ENCODE measurements at places on chromosomes 2 and 18.

- DNase-seq: no peak
Observed at GRCh38 chr2:224875841-224876240, 159.7 kb upstream of the CCDC195 start.

DNA sequence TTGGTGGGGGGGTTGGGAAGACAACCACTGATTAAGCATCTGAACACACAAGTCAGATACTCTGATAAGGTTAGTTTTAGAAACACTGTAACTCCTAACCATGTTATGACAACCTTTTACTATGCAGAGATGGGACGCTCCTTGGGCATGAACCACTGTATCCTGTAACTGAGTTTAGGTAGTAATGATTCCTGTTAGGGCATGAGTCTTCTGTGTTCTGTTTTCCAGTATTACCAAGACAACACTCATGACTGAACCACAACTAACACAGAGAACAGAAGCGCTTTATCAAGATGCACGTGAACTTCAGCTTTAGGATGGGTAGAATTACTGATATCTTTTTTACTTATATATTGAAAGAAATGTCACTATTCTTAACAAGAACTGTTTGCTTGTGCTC lies 14.1 kb upstream of the CREB1 start:
- DNase-seq: no peak

- DNase-seq: no peak
Observed at GRCh38 chr2:69087211-69087911, 74.4 kb downstream of the ANTXR1 start.

DNA sequence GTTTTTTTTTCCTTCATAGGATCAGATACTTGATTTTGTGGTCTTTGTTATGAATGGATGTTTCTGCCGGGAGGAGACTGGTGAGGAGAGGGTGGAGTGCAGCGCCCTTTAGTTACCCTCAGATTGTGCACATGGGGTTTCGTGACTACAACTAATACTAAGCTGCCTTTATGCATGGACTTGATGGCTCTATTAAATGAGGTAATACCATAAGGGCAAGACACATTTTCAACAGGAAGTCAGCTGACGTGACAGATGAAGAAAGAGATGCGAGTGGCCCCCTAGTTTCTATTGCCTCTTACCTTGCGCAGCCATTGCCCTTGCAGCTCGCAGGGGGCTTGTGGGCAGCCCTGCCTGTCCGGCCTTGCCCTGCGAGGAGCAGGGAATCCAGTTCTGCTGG lies 24.4 kb downstream of the ZNF407 start:
- DNase-seq: no peak

DNA sequence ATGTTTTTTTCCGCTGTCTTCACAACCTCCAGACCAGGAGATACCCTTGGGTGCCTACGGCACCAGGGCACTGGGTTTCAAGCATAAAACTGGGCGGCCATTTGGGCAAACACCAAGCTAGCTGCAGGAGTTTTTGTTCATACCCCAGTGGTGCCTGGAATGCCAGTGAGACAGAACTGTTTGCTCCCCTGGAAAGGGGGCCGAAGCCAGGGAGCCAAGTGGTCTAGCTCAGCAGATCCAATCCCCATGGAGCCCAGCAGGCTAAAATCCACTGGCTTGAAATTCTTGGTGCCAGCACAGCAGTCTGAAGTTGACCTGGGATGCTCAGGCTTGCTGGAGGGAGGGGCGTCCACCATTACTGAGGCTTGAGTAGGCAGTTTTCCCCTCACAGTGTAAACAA lies 265.3 kb upstream of the ZEB2 start:
- DNase-seq: no peak

GRCh38 chr2:169562519-169562918 lies 11.1 kb downstream of the FASTKD1 start:
- no peak for DNase-seq

GRCh38 chr2:134346141-134346540 lies 92.3 kb downstream of the MGAT5 start:
- no peak for DNase-seq

DNA sequence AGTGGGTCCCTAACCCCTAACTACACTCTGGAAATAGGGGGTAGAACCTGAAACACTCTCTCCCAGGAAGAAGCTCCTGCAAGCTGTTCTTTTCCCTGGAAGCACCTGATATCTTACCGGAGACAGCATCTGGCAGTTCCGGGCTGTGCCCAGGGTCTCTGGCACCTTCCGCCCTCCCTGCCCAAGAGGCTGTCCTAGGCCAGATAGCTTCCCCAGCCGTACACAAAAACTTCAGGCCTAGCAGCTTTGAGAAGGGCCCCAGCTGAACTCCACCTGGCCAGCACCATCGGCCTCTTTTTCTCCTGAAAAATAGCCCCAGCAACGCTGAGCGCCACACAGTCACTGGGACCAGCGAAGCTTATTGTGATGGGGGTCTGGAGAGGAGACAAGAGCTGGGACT lies 9.7 kb downstream of the OSR1 start:
- DNase-seq: no peak

- peak; percentile 69 for DNase-seq
Observed at GRCh38 chr2:203673933-203674332, 32.5 kb upstream of the CD28 start.

- no peak for DNase-seq
Observed at GRCh38 chr2:95387358-95387757, 15.2 kb upstream of the FAHD2A start.

DNA sequence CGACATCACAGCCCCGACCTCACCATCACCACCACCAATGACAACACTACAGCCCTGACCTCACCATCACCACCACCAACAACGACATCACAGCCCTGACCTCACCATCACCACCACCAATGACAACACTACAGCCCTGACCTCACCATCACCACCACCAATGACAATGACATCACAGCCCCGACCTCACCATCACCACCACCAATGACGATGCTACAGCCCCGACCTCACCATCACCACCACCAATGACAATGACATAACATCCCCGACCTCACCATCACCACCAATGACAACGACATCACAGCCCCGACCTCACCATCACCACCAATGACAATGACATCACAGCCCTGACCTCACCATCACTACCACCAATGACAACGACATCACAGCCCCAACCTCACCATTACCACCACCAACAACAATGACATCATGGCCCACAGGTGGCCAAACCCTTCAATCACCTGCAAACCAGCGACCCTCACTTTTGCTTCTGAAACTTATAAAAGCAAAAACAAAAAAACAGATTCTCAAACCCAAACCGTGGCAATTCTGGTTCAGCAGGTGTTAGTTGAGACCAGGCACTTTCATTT lies 70.7 kb upstream of the TMEM18 start:
- DNase-seq: no peak

- DNase-seq: no peak
Observed at GRCh38 chr2:155690785-155691184, 641.7 kb downstream of the NR4A2 start.

- DNase-seq: no peak
Observed at GRCh38 chr2:217477583-217477982, 525.2 kb downstream of the TNS1 start.

GRCh38 chr2:198326431-198326830 lies 522.0 kb downstream of the PLCL1 start:
- no peak for DNase-seq

GRCh38 chr18:22783662-22784076 lies 149.5 kb upstream of the RBBP8 start:
- DNase-seq: no peak

DNA sequence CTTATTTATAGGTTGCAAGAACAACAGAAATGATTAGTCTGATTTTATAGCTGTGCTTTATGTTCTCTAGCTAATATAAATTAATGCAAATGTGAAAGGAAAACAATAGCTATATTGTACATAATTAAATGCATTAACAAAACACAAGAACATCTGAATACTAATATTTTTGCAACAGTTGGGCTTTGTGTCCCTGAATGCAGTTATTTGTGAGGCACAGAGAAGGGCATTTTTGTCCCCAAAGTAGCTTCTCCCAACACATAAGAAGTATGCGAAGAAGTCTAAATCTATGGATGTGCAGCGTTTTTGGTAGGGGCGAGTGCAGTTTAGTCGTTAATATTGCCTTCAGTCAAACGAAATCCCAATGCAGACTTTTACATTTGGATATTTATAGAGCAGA lies 110.0 kb downstream of the MBP start:
- no peak for DNase-seq

DNA sequence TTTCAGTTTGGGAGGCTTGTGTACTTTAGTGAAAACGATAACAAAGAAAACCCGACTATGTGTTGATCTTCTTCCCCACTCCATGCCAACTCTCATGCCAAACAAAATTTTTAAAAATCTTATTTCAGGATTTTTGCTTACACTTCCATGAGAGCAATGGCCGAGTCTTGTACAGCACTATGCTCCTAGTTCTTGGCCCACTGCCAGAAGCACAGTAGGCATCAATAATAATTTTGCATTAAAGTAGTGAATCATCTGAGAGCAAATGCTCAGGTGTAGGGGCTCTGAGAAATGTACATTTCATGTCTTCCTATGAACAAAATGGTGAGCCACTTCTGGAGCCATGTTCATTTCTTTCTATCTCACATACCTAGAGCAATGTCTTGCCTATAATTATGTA lies 62.2 kb downstream of the MAP3K19 start:
- DNase-seq: no peak

- no peak for DNase-seq
Observed at GRCh38 chr2:15714002-15714401, 122.3 kb downstream of the DDX1 start.

DNA sequence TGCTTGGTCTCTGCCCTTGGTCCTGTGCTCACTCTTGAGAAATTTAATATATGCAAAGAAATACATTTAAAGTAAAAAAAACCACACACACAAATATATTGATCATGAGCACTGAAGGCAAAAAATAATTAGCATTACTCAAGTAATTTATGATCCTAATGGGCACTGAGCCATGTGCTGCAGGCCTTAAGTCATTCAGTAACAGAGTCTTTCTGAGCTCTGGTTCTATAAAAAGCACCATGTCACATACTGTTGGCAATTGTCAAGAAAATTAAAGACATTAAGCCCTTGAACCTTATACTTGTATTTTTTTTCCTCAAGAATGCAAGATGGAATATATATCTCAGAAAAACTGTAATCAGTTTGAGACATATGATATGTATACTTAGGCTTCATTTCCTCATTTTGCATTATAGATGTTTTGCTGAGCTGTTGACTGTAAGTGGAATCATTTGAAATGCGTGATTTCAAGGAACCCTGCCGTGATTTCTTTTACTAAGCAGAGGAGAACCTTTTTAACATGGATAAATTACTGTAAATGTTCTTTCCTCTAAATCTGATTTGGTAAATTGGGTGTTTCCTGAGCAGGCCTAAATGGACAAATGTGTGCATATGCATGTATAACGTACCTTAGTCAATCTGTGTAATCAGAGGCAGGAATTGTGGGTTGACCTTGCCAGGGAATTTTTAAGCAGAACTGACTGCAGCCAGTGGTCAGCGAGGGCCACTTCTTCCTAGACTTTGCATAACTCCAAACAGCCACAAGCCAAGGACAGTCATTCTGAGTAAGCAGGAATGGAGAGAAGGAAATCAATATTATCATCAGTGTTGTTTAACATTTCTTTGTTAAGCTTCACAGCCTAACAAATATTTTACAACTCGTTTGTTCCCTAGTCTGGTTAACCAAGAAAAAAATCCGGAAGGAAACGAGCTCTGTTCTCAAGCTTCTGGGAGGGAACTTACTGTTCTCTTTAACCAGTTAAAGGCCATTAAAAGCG lies 191.5 kb upstream of the ATP5MC3 start:
- DNase-seq: no peak

DNA sequence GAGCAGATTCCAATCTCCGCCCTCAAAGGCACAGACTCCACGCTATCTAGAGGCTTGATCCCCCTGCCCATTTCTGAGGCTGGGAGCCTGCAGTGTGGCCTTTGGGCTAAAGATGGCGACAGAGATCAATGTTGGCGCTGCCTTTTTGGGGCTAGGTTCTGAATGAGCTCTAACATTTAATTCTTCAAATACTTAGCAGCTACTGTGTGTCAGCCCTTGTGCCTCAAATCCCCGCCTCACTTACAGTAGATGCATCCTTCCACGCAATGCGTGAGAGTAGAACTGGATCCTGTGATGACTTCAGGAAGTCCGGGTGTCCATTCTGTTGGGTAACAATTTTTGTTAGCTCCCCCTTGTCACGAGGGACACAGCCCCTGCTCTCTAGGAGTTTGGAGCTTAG lies 12.4 kb downstream of the IL1F10 start:
- no peak for DNase-seq

DNA sequence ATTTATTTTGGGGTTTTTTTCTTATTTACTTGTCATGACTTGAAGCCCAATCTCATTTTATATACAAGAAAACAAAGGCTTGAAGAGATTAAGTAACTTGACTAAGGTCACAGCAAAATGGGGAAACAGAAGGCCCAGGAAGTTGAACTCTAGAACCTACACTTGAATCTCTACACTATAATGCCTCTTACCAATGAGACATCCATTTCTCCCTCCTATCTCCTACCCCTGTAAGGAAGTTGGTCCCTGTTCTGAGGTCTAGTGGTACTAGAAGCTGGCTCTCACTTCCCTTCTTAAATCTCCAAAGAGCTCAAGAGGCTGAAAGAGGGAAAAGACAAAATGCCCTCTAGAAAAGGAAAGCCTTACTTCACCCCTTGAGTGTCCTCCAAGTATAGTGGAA lies 25.5 kb upstream of the IHH start:
- no peak for DNase-seq

DNA sequence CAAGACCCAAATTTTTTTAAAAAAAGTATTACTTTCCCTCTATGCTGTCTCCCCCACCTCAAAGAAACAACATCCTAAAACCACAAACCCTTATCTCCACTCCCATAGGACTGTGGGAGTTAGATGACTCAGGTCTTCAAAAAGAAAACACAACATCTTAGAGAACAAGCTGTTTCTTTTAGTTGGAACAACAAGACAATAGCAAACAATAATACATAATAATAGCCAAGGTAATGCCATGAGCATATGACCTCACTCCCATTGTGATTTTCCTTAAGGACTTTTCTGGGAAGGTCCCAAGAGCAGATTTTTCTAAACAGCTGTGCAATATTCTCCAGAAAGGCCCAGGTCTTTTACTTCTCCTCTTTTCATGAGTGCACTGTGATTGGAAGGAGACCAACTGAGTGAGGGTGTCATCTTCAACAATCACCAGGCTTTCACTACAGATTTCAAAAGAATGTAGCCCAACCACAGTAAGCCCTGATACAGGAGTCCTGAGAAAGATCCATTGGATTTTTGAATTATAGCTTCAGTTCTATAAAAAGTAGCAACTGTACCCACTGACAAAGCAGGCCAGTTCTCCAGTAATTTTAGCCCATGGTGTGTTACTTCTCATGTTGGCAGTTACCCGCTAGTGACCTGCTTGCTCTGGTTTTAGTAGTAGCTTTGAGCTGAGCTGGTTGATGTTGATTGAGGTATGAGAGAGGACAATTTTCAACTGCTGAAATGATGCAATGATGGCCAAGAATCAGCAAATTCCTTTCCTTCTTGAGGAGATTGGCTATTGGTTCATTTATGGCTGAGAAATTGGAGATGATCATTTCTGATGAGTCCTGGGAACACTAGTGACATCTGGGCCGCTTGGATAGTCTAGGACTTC lies 144.5 kb upstream of the TCF4 start:
- no peak for DNase-seq

GRCh38 chr2:118738524-118739308 lies 108.7 kb downstream of the EN1 start:
- DNase-seq: no peak

Data from stimulated activated naive B cell treated with anti-CD40 and anti-IgM and Interleukin-4, amounts not matched to agents 10 μg/mL and 1 μg/mL and 100 μg/mL, for 72 hours (primary cell).